ENCODE measurements at places on chromosomes 6 and 20. TPM values are rescaled to one million over a fixed set of nuclear protein-coding genes. Genes with fewer than 3 reads are reported as not detected.

- no peak overlapping the region for H3K4me3 ChIP-seq
- H3K4me1 ChIP-seq = no peaks in the 10 kb centered on the region
- DNase-seq = no peak
These were observed 120.9 kb downstream of the ANKRD60 start for GRCh38 chr20:58107533-58107932.

GRCh38 chr6:30884521-30885480 lies 482 bp downstream of the DDR1 start:
- H3K27me3 ChIP-seq = no peaks in the 10 kb centered on the region
- H3K27ac ChIP-seq = peak overlapping the region; percentile 84
- H3K4me3 ChIP-seq = peak overlapping the region; percentile 79
- peak; percentile 53 for DNase-seq

Gene SLC26A8
- not detected for total RNA-seq

Gene C6orf15
- total RNA-seq = not detected

- no peaks in the 10 kb centered on the region for H3K27me3 ChIP-seq
- no peak overlapping the region for H3K27ac ChIP-seq
- DNase-seq = no peak
- H3K4me3 ChIP-seq = no peak overlapping the region
- no peaks in the 10 kb centered on the region for H3K4me1 ChIP-seq
These were observed 52.1 kb downstream of the TMEM200A start for GRCh38 chr6:130417951-130418350.

Gene FAM83D
- 4.7 TPM for total RNA-seq

DNA sequence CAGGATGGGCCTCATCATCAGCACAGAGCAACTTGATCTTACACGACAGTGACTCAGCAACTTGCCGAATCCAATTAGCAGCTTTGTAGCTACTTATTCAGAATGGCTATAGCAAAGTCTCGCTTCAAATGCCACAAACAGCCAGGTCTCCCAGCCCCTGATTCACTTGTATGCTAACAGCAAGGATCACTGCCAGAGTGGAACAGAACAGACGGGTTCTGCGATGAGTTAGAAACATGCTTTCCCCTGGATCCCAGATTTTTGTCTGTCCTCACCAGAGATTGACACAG lies 254.4 kb downstream of the NRN1 start:
- no peaks in the 10 kb centered on the region for H3K36me3 ChIP-seq
- H3K4me1 ChIP-seq = peaks cover 27% of the 10 kb centered on the region
- H3K27ac ChIP-seq = peak overlapping the region; percentile 34
- DNase-seq = no peak
- no peak overlapping the region for H3K4me3 ChIP-seq

Gene DLL1
- total RNA-seq = 8.3 TPM

GRCh38 chr20:33442136-33443005 lies 1.2 kb downstream of the SNTA1 start:
- no peak for DNase-seq
- peaks cover 8% of the 10 kb centered on the region for H3K36me3 ChIP-seq
- H3K4me3 ChIP-seq = peak overlapping the region; percentile 63
- H3K4me1 ChIP-seq = peaks cover 53% of the 10 kb centered on the region

Gene OPRM1
- not detected for total RNA-seq

DNA sequence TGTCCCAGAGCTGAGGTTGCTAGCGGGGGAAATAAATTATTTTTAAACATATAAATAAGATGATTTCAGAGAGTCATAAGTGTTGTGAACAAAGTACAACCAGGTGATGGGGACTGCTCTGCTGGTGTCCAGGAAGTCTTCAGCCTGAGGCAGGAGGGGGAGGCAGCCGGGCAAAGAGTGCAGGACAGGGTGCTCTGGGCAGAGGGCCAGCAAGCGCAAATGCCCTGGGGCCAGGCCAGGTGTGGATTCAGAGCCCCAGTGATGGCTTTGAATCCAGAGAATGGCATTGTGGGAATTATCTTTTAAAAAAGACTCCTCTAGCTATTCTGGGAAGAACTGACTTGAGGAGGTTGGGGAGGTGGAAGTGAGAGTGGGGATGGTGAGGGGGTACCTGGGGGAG lies 1.6 kb downstream of the CLPSL1 start:
- H3K4me1 ChIP-seq = no peaks in the 10 kb centered on the region
- peaks cover 14% of the 10 kb centered on the region for H3K27me3 ChIP-seq
- no peaks in the 10 kb centered on the region for H3K36me3 ChIP-seq
- H3K4me3 ChIP-seq = no peak overlapping the region
- H3K27ac ChIP-seq = no peak overlapping the region

GRCh38 chr20:24956001-24956841 lies 7.2 kb downstream of the CST7 start:
- no peaks in the 10 kb centered on the region for H3K27me3 ChIP-seq
- no peaks in the 10 kb centered on the region for H3K4me1 ChIP-seq
- no peak overlapping the region for H3K27ac ChIP-seq
- no peak for DNase-seq
- peaks cover 20% of the 10 kb centered on the region for H3K36me3 ChIP-seq

Gene HLA-DQB2
- 7.3 TPM for total RNA-seq
